ENCODE measurements at places on chromosomes 5 and 9. TPM values are rescaled to one million over a fixed set of nuclear protein-coding genes. Genes with fewer than 3 reads are reported as not detected.

The ENTPD2 gene
- total RNA-seq = 26.8 TPM

The RASGEF1C gene
- total RNA-seq = 0.17 TPM

GRCh38 chr5:60687927-60688720 lies 11.8 kb downstream of the DEPDC1B start:
- no peak for DNase-seq

GRCh38 chr5:88092958-88093605 lies 175.6 kb downstream of the TMEM161B start:
- DNase-seq = no peak

Data from mucosa of descending colon (tissue), 3 donors.